ENCODE measurements at places on chromosomes 6 and 20.

DNA sequence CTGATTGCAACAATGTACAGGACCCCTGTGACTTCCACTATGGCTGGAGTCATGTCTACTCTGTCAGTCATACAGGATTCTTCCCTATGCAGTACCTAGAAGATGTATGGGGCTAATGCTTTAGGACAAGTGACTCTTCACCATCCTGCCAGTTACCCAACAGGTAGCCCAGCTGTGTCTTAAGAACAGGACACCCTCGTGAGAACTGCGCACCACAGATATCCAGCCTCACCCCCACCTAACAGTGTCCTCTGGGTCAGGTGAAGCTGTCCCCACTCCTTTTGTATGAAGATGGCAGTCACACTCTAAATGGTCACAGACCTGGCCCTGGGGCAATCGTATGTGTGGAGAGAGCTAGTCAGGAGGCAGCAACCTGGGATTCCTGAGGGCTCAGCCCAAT lies 191.6 kb downstream of the C6orf118 start:
- DNase-seq = no peak

GRCh38 chr6:75204217-75204958 lies 1.5 kb downstream of the COL12A1 start:
- peak; percentile 42 for DNase-seq

DNA sequence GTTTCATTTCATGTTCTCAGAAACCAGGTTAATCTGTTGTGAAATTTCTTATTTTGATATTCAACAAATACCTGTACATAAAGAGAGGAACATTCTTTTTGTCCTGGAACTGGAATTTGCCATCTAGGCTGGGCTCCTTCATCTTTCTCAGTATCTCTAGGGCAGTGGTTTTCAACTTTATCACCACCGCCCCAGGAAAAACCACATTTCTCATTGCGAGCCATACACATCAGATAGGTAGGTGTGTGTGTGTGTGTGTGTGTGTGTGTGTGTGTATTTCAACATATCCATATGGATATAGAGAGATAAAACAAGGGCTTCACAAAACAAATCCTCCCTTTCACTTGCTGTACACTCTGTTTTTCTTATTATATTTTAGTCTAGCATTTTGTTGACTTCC lies 24.1 kb downstream of the BFSP1 start:
- DNase-seq = no peak

DNA sequence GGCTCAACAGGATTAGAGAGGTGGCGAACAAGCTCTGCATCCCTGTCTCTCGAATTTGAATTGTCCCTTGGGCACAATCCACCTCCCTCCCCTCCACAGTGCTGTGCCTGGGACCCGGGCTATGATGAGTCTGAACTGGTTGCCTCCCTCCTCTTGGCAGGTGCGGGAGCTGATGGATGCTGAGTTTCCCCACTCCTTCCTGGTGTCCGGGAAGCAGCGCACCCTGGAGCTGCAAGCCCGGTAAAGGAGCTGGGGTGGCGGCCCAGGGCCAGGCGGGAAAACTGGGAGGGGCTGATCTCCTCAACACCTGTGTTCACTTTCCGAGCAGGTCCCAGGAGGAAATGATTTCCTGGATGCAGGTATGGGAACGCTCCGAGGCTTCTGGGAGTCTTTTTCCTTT lies 14.9 kb downstream of the FGD2 start:
- no peak for DNase-seq

GRCh38 chr6:142686507-142686887 lies 258.5 kb downstream of the HIVEP2 start:
- DNase-seq = no peak

- DNase-seq = no peak
Measured at GRCh38 chr20:10381477-10381876, 52.5 kb downstream of the MKKS start.

- no peak for DNase-seq
Measured at GRCh38 chr6:34928220-34928619, 39.2 kb downstream of the ANKS1A start.

DNA sequence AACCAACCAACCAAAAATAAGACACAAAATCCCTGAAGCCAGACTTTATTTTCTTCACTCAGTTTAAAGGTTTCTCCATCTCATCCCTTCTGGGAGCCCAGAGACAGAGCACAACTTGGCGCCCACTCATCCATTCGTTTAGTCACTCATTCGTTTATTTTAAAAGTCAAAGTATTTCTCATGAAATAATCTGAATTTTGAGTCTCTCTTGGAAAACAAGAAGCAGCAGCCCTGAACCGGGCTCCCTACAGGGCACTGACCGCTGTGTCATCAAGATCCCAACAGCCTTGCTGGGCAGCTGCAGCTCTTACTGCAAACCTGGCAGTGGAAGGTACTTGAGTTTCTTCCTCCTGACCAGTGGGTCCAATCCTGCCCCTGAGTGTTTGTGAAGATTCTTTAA lies 171.6 kb downstream of the THBS2 start:
- no peak for DNase-seq

DNA sequence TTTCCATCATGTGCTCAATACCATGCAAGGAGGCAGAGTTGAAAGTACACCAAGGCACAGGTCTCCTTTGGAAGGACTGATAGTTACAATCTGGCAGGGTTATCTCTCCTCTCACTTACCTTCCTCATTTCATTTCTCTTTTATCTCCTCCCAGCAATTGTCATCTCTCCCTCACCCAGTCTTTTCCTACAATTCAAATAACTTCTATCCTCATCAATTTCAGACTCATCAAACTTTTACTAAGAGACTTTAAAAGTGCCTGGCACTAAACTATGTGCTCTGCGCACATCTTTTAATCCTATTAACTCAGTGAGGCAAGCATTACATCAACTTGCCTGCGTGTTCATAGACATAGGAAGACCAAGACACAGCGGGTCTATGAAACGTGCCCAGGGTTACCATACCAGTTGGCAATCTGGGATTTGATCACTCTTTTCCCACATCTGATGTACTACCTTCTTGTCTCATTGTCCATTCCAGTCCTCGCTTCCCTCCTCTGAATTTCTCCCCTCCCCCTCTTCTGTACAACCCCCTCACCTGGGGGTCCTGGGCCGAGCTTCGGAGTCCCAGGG lies 1.2 kb downstream of the VARS1 start:
- no peak for DNase-seq

DNA sequence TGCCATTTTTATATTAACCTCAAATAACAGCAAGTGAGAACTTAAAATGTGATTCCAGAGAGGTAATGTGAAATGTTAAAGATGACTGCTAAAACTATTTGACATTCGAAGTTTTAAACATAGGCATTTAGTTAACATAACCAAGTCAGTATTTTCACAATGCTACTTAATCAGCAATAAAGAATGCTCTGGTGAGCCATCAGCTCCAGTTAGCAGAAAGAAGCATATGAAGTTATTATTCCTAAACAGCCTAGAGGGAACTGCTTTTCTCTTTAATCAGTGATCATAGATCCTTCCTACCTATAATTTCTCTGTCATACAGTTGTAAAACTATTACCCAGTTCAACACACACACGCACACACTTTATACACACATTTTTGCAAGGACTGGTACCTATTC lies 60.1 kb downstream of the MMS22L start:
- no peak for DNase-seq

DNA sequence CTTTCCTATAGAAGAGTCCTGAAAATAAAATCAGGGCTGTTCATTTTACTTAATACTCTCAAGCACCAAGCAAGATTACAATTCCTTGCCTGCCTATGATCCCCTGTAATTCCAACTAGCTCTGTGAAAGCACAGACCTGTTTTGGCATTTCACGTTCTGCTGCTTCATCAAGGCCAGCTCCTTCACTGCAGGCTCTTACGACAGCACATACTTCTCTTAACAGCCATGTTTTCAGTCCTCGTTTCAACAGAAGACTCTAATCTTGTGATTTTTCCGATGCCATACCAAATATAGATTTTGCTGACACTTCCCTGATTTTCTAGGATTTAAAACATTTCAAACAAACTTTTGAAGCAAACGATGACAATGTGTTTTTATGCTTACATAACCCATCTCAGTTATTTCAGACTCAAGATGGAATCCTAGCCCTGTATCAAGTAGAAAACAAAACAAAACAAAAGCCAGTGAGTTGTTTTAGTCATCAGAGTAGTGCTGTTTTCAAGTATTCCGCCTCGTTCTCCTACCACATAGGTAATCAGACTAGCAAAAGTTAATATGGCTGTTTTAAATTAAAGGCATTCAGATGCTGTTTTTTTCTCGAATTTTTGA lies 616.5 kb upstream of the CITED2 start:
- DNase-seq = no peak

DNA sequence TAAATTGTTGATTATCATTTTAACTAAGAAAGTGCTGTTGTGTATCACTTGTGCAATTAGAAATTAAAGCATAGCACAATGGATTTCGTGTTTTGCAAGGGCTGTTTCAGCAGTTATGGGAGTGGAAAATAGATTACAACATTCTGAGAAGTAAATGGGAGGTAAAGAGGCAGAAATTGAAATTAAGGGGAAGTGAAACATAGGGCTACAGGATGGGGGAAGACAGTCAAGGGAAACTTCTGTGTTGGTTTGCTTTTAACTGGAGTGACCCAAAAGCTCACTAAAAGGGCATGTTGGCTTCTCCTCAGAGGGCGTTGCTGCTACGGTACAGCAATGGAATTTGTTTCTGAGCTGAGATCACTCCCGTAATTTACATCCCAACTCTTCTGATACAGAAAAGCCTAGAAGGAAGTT lies 147.5 kb downstream of the BCAS1 start:
- DNase-seq = peak; percentile 25

- DNase-seq = no peak
Measured at GRCh38 chr6:131206463-131207251, 71.4 kb downstream of the AKAP7 start.

GRCh38 chr6:132410830-132411229 lies 9.6 kb upstream of the MOXD1 start:
- DNase-seq = no peak

GRCh38 chr6:159969204-159969912 lies 476 bp downstream of the IGF2R start:
- DNase-seq = no peak

DNA sequence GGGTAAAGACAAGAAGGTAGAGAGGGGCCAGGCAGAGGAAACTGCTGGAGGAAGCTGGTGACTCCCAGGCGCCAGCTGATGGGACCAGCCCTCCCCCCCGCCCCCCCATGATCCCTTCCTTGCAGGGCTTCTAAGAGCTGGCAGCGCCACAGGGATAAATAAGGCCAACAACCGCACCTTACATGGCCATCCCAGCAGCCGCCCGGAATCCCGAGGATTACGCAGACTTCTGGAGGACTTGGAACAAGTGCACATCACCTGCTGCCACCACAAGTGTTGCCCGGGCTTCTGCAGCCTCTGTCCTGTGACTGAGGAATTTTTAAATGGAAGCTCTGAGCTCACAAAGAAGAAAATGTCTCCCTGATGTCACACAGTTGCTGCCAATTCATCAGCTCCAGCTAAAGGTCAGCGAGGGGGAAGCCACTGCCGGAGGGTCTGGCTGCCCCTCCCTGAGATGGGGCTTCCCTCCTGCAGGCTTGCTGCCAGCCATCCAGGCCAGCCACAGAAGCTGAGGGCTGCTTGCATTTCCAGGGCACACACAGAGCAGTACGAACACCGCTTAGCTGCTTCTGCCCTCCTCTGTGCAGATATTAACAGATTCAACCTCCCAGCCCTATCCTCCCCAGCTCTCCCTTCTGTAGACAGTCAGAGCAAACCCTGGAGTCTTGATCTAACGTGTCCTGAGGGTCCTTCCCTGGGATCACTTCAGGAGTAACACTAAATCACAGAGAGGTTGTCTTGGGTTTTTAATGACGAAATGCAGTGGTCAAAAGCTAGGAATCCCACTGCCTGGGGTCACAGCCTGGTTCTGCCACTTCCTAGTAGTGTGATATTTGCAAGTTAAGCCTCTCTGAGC lies 38.6 kb upstream of the PIM1 start:
- DNase-seq = no peak

DNA sequence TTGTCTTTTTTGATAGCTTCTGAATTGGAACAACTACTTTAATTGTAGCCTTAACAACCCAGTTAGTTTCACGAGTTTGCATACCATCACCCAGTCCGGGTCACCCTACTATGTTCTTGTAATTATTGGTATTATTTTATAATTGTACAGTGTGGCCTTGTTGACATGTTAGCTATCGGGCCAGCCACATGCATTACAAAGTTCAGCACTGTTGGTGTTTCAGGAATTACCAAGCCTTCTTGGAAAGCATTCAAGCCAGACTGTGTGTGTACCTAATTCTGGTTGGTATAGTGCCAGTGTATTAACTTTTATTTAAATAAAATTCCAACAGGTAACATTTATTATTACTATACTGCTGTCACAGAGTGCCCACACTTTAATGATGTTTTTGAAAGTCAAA lies 150.9 kb downstream of the JARID2 start:
- no peak for DNase-seq

DNA sequence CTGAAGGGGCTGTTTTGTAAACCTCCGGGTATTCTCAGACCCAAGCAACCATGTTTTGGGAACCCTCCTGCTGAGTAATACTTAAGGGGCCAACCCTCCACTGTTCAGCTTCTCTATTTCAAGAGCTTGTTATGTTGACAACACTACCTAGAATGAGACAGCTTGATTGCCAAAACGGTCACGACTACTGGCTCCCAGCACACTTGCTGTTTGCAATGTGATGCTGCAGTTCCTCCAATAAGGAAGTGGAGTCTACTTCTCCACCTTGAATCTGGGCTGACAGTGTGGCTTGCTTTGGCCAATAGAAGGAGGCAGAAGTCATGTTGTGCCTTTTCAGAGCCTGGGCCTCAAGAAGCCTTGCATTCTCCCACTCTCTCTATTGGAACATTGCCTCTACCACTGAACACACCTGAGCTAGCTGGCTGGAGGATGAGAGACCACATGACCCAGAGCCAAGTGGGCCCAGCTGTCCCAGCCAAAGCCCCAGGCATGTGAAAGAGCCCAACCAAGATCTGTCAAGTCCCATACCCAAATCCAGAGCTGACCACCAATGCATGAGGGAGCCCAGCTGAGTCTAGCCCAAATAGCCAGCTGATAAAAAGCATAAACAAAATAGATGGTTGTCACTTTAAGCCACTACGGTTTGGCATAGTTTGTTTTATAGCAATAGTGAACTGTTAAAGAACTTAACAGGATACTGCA lies 108.0 kb downstream of the PRND start:
- no peak for DNase-seq

GRCh38 chr6:13452346-13453117 lies 34.9 kb downstream of the GFOD1 start:
- no peak for DNase-seq

- no peak for DNase-seq
Measured at GRCh38 chr6:85368631-85369030, 81.3 kb upstream of the NT5E start.

- DNase-seq = peak; percentile 41
Measured at GRCh38 chr20:56359212-56360132, 698 bp downstream of the FAM210B start.

DNA sequence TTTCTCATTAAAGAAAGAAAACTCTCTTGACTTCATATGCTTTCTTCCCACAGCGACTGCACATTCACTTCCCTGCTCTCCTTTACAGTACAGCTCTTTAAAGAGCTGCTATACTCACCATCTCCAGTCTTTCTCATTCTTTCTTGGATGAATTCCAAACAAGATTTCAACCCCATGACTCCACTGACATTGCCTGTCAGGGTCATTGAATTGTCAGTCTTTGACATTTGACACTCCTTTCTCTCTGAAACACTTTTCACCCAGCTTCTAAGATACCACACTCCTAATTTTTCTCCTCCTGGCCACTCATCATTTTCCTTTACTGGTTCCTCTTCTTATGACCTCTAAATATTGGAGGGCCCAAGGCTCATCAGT lies 811 bp upstream of the ARMH2 start:
- no peak for DNase-seq

- DNase-seq = no peak
Measured at GRCh38 chr6:150668900-150669302, 69.2 kb downstream of the PLEKHG1 start.
